ENCODE measurements at places on chromosomes 11 and 22.

- DNase-seq: peak; percentile 99
Measured at GRCh38 chr11:129315781-129316579, 59.7 kb upstream of the BARX2 start.

DNA sequence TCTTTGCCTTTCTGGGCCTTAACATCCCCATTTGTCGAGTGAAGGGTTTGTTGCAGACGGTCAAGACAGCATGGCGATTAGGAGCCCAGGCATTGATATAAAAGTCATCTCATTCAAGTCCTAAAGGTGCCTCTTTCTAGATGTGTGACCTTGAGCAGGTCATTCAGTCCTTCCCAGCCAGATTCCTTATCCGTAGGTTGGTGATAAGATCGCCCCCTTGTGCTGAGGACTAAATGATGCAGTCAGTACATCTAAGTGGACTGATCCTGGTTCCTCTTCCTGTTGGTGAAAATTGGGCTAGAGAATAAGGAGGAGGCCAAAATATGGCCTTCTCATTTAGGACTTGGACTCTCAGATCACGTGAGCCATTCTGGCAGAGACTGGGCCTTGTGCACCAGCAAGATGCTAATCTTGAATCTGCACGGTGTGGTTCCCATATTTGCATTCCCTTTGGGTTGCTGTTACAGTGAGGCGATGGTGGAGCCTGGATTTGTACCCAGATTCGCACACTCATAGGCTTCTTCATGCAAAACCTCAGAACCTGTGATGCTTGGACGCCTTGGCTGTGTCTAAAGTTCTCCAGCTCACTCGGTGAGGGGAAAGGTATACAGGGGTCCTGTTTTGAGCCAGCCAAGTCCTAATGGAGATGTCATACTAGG is 156.8 kb downstream of the MYO18B start:
- DNase-seq: no peak

GRCh38 chr11:118064956-118065355 is 11.9 kb upstream of the TMPRSS4 start:
- DNase-seq: no peak

GRCh38 chr22:31897842-31898805 is 46.2 kb upstream of the YWHAH start:
- no peak for DNase-seq

DNA sequence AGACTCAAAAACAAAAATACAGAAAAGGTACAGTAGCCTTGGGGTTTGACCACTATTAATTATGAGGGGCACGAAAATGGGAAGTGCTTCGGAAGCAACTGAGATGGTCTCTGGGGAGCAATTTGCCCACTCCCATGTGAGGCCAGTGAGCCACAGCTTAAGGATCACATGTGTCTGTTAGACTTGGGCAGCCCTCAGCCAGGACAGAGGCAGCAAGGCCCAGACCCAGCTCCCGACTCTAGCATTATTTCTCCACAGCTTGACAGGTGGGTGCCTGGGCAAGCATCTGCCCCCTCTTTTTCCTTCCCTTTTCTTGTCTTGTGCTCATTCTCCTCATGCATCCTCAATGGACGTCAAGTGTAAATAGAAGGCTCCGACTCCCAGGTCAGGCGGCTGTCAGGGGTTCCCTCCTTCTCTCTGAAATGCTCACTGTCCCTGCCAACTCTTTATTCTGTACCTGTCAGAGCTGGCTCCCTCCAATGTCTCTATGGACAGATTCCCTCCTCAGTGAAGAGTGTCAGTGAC is 137.0 kb upstream of the RCN1 start:
- no peak for DNase-seq

GRCh38 chr22:19874307-19875060 is 19.8 kb upstream of the GNB1L start:
- DNase-seq: no peak

- no peak for DNase-seq
Measured at GRCh38 chr11:115475564-115475963, 28.7 kb downstream of the CADM1 start.

DNA sequence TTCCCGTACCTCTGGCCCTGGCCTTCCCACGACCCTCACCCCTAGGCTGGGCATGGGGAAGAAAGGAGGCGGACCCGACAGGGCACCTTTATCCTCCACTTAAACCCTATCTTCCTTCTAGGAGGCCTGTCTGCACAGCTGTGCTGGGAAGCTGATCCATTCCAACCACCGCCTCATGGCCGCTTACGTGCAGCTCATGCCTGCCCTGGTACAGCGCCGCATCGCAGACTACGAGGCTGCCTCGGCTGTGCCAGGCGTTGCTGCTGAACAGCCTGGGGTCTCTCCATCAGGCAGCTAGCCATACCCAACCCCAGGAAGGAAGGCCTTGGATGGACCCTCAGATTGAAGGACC is 599 bp downstream of the TIMM10B start:
- DNase-seq: no peak

DNA sequence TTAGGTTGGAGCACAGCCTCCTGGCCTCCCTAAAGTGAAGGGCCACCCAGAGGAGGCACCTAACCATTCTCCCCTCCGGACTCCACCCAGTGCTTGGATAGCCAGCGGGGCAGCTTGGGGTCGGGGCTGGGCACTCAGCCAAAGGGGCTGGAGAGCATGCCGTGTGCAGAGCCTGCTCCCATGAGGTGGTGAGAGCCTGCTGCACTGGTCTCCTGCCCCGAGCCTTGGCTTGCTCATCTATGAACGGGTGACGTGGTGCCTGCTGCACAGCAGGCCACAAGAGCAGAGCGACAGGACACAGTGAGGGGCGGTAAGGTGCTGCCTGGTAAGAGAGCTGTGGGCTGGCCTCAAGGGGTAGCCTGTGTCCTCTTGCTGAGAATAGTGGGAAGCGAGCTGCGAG is 14.0 kb upstream of the CCDC188 start:
- no peak for DNase-seq

GRCh38 chr22:28373831-28374230 is 305.8 kb downstream of the TTC28 start:
- peak; percentile 6 for DNase-seq

DNA sequence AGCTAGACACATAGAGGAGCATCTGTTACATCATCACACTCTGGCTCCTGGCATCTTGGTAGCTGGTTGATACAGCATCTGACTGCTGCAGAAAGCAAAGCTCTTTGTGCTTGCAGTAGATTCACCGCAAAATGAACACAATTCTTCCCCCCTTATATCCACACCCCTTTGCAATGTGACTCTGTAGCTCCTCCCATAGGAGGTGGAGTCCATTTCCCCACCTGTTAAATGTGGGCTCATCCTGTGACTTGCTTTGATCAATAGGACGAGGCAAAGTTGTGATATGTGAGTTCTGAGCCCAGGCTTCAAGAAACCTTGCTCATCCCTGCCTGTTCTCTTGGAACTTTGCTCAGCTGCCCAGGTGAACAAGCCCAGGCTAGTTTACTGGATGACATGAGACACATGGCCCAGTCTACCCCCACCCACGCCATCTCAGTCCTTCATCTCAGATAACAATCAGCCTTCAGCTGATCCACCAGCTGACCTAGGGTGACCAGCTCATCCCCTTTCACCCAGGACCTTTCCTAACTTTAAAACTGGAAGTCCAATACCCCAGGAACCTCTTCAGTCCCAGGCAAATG is 272.2 kb downstream of the TENM4 start:
- no peak for DNase-seq

GRCh38 chr11:85815186-85815931 is 4.4 kb upstream of the SYTL2 start:
- no peak for DNase-seq

- DNase-seq: peak; percentile 9
Measured at GRCh38 chr22:50399751-50400331, 56.7 kb downstream of the PPP6R2 start.

DNA sequence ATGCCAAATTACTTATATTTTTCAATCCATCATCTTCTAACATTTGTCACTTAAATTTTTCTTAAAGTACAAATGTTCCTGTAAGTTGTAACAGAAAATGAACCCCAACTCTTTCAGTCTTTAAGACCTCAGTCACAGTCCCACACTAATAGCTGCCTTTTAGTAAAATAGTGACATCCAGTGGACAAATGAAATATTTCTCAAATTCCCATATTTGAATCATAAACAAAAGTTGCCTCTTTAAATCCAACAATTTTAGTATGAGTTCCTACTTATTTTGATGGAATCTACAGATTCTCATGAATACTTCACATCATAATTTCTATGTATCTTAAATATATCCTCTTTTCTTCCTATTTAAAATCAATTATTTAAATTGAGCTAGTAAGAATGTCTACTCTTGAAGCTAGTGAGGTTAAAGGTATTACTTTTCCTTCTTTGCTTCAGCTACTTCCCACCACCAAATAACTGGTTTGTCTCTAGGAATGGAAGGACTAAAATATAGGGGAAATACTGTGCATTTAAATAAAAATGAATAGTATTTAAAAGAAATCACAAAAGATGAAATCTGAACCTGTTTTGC is 9.2 kb downstream of the LIN7C start:
- no peak for DNase-seq

- no peak for DNase-seq
Measured at GRCh38 chr22:49657275-49657973, 170.2 kb downstream of the BRD1 start.

DNA sequence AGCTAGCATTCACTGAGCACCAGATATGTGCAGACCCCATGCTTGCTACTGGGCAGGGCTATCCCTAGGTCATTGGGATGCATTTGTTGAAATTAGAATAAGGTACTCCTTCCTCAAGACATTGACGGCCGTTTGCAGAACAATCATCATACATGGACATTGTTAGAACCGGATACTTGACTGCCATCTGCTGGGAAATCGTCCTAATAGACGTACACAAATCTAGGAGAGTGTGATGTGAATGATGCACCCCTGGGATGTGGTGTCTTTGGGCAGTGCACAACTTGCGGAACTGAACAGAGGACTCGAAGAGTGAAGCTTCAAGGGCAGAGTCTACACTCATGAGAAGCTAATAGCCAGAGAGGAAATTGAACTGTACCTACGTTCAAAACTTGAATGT is 35.9 kb downstream of the MYO18B start:
- DNase-seq: peak; percentile 72

DNA sequence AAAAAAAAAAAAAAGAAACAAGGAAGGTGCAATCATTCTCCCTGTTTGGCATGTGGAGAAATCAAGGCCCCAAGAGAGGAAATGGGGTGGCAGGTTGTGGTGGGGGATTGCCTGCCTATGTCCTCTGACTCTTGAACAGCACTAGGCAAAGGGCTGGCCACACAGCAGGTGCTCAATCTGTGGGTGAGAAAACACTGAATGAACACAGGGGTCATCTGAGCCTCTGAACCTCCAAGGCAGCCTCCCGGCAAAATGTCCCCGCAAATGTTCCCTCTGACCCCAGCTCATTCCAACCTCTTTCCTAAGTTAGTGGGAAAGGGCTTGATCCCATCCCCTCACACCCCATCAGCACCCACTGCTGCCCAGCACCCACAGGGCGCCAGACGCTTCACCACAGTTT is 4.6 kb downstream of the PLA2G6 start:
- no peak for DNase-seq

GRCh38 chr11:11763796-11764422 is 77.9 kb upstream of the USP47 start:
- DNase-seq: no peak

DNA sequence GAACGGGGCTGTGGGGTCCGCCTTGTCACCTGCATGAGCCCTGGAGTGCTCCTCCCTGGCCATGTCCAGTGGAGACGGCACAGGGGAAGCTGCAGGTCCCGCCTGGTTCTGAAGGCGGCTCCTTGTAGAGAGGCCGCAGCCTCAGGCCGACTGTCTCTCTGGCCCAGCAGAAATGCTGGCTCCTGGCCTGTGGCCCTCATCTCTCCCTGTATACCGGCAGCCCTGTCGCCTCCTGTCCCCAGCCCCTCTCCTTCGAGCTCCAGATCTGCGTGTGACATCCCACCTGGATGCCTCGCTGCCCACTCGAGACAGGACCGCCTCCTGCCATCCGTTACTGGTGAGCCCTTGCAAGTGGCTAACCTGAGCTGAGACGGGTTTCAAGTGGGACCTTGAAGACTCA is 73.6 kb downstream of the PHF21B start:
- DNase-seq: no peak

GRCh38 chr11:17418444-17419081 is 30.1 kb upstream of the KCNJ11 start:
- no peak for DNase-seq

DNA sequence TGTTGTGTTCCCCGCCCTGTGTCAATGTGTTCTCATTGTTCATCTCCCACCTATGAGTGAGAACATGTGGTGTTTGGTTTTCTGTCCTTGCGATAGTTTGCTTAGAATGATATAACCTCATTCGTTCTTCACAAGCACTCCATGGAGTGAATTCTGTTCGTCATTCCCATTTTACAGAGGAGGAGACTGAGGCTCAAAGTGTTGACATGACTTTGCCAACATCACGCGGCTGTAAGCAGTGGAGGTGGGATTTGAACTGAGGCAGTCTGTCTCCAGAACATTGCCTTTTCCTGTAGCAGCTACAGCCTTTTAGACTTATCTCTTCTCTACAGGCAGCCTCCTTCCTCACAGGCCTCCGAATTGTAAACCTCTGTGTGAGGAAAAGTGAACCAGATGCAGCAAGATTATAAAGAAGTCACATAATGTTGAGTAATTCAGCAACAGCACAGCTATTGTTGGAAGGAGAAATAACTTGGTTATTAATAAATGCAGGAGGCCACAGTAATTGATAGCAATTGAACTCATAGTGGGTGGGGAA is 74.6 kb downstream of the MYO18B start:
- no peak for DNase-seq

DNA sequence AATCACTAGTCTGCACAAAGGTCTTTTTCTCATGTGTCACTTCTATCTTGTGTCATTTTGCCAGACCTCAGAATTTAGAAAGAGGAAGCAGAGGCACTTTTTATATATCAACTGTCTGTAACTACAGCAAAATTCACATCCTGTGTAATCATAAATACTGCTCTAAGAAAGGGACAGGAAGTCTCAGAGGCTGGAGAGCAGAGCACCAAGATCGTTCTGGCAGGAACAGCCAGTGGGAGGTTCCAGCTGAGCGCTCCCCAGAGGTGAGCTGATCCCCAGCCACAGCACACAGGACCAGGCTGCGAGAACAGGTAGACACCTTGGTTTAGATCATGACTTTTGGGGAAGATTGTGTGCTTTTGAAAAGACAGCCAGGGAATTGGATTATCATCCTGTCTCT is at the start of gene MS4A7:
MS4A7 (plus strand) TSS at position 179 of the 400 bp plus-strand sequence. CDS start 4,610 bp downstream, outside the sequence.
- DNase-seq: no peak

DNA sequence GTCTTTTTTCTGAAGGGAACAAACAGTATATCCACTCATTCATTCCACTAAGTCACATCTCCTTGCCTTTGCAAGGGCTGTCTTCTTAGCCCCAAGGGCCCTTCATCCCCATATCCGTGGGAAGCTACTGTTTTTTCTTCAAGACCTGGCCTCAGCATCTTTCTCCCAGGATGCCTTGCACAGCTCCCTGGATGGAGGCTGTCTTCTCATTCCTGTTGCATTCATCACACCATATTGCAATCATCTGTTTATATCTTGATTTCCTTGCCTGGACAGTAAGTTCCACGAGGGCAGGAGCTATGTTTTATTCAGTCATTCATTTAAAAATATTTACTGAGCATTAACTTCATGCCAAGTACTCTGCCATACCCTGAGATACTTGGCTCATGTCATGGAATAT is 29.3 kb upstream of the NECTIN1 start:
- no peak for DNase-seq

- no peak for DNase-seq
Measured at GRCh38 chr22:19174106-19175025, 4.2 kb downstream of the SLC25A1 start.

GRCh38 chr11:103070142-103070541 is 21.8 kb downstream of the DCUN1D5 start:
- DNase-seq: no peak

GRCh38 chr22:46758867-46759290 is 3.6 kb upstream of the TBC1D22A start:
- DNase-seq: peak; percentile 74
